ENCODE measurements at places on chromosomes 16 and 17.

- no peak for DNase-seq
Observed at GRCh38 chr16:31199430-31200041, 3.0 kb downstream of the PYCARD start.

- no peak for DNase-seq
Observed at GRCh38 chr16:11410376-11411058, 65.3 kb downstream of the RMI2 start.

GRCh38 chr16:1053700-1054368, 18.7 kb upstream of the SSTR5 start:
- no peak for DNase-seq

DNA sequence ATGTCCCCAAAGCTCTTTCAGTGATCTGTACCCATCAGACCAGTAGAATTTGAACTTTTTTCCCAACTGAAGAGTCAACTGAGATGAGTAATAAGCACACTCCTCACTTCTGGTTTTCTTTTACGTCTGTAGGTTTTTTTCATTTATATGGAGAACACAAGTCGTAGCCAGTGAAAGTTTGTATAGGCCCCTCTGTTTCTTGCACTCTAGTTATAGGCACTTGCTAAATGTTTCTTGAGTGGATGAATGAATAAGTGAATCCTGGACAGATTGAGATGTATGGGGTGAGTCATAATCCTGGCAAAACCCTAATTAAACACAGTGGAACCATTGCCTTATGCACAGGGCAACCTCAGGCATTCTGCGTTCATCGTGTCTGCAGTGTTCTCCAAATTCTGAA, 193.7 kb upstream of the TBX2 start:
- DNase-seq, result no peak

Data from left colon (tissue), 2 donors.